ENCODE measurements at places on chromosomes 2 and 18. TPM values are rescaled to one million over a fixed set of nuclear protein-coding genes. Genes with fewer than 3 reads are reported as not detected.

- DNase-seq = peak; percentile 68
Measured at GRCh38 chr2:173151671-173152401, 76.2 kb downstream of the MAP3K20 start.

GRCh38 chr18:7727361-7728076 is 160.4 kb downstream of the PTPRM start:
- DNase-seq = no peak

DNA sequence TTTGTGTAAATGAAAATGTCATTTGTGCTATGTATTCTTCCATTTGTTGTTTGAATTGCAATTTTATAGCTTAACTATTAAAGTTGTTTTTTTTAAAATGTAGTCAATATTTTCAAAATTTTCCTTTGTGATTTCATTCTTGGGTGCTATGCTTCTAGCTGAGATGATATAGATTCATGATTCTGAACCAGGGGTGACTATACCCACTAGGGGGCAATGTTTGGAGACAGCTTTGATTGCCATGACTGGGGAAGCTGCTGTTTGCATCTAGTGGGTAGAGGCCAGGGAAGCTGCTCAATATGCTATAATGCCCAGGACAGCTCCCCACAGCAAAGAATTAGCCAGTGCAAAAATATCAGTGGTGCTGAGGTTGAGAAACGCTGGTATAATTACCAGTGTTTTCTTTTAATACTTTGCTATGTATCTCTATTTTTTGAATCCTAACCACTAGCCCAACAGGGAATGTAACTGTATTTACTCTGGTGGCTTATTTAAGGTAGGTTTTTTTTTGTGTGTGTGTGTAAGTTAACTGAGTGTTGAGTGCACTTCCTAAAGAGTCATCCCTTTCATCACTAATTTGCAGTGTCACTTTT is 99.7 kb downstream of the MEP1B start:
- DNase-seq = peak; percentile 33

- DNase-seq = peak; percentile 94
Measured at GRCh38 chr18:55546851-55547704, 40.9 kb downstream of the TCF4 start.

DNA sequence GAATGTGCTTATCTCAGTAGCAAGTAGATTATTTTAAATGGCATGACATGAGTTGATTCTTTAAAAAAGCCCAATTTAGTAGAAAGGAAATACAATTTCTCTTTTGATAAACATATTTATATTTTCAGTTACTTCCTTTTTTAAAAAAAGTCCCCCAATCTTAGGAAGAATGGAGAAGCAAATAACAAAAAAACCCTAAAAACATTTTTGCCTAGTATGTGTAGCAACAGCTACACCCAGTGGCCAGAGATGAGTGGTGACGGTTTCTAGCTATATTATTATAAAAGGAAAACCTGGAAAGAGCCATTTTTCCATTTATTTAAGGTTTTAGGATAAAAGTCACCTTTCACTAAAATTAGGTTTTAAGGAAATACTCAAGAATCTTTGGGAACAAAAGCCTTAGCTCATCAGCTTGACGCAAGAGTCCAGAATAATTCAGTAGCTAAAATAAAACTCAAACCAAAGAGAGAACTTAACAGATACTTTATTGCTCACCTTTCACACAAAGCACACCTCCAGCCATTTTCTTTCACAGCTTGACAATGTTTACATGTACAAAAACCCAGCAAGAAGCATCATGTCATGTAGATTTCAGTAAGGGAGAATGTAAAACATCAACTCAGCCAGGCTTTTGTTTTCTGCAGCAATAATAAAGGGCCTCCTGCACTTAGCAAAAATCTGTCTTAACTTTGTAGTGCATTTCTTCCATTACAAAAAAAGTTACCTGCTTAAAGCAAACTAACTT is 15.7 kb downstream of the FAM98A start:
- DNase-seq = peak; percentile 12

GRCh38 chr2:35428548-35428947 is 927.0 kb upstream of the CRIM1 start:
- no peak for DNase-seq

DNA sequence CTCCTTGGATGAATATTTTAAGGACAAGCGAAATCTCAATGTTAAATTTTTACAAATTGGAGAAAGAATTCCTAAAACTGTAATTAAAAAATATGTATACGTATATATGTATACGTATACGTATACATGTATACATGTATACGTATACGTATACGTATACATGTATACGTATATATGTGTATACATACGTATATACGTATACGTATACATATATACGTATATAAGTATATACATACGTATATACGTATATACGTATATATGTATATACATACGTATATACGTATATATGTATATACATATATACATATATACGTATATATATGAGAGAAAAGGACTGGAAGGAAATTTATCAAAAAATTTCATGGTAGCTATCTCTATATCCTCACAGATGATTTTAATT is 110.2 kb upstream of the ACKR3 start:
- DNase-seq = no peak

DNA sequence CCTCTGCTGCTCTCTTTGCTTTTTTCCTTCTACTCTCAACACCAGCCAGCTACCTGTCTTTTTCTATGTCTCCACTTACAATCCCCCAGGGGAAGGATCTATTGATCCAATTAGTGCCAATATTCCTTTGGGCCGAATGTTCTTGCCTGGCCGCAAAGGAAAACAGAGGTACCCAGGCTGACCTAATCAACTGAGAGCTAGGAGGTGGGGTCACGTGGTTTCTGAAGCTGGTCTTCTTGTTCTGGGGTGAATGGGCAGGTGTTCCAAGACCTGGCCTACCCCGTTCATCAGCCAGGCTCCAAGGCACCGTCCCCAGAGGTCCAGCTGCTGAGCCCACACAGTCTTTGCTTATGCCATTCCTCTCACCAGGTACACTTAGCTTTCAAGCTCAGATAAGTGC is 65.5 kb upstream of the EPAS1 start:
- no peak for DNase-seq

DNA sequence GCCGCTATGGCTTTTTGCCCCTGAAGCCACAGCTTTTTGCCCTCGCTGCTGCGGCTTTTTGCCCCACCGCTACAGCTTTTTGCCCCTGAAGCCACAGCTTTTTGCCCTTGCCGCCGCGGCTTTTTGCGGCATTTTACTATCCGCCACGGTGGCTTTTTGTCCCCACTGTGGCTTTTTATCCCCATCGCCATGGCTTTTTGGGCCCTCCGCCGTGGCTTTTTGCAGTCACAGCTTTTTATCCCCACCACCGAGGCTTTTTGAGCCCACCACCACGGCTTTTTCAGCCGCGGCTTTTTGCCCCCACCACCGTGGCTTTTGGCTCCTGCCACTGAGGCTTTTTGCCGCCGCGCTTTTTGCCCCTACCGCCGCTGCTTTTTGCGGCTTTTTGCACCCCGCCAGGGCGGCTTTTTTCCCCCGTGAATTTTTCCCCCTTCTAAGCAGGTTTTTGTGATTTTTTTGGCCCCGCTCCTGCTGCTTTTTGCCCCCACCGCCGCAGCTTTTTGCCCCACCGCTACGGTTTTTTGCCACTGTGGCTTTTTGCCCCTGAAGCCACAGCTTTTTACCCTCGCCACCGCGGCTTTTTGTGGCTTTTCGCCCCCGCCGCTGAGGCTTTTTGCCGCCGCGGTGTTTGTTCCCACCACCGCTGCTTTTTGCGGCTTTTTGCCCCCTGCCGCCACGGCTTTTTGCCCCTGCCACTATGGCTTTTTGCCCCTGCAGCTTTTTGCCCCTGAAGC is 2797.2 kb upstream of the TEKT4 start:
- DNase-seq = no peak

GRCh38 chr2:74525717-74526648 is at the start of gene DQX1:
Gene DQX1, minus strand, starts transcription at chr2:74526231. Its CDS starts 502 bp downstream, at chr2:74525729.
- DNase-seq = no peak

DNA sequence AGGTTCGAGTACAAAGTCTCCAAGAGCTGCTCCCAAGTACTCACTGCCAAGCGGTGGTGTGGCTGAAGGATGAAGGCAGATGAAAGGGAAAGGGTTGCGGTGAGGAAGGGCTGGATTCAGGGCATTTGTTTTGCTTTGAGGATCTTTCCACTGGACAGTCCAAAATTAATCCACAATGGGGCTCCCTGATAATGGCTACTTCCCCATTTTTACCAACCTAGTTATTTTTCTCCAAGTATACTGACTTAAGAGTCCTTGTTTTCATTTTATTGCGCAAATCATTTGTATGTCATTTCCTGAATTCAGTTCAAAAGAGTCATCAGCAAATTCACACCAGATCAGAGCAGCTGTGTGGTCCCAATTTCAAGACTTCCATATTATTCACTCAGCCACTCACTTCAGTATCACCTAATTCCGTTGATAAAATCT is 464 bp upstream of the SESTD1 start:
- DNase-seq = peak; percentile 25

DNA sequence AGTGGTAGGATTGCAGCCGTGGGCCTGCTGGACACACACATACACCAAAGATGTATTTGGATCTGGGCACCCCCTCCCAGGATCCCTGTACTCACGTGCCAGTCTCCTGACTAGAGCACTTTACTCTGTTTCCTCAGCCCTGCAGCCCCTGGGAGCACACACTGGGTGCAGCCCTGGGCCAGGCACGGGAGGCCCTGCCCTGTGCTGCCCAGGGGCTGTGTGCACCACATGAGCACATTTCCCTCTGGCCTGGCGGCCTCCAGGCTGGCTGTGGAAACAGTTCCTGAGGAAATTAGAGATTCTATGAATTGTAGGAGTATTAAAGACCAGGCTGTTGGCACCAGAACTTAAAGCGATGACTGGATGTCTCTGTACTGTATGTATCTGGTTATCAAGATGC is 45.4 kb downstream of the BCL2L11 start:
- no peak for DNase-seq

- no peak for DNase-seq
Measured at GRCh38 chr2:381941-382727, 94.2 kb upstream of the ALKAL2 start.

- DNase-seq = no peak
Measured at GRCh38 chr2:31208240-31208639, 9.1 kb downstream of the CAPN14 start.

DNA sequence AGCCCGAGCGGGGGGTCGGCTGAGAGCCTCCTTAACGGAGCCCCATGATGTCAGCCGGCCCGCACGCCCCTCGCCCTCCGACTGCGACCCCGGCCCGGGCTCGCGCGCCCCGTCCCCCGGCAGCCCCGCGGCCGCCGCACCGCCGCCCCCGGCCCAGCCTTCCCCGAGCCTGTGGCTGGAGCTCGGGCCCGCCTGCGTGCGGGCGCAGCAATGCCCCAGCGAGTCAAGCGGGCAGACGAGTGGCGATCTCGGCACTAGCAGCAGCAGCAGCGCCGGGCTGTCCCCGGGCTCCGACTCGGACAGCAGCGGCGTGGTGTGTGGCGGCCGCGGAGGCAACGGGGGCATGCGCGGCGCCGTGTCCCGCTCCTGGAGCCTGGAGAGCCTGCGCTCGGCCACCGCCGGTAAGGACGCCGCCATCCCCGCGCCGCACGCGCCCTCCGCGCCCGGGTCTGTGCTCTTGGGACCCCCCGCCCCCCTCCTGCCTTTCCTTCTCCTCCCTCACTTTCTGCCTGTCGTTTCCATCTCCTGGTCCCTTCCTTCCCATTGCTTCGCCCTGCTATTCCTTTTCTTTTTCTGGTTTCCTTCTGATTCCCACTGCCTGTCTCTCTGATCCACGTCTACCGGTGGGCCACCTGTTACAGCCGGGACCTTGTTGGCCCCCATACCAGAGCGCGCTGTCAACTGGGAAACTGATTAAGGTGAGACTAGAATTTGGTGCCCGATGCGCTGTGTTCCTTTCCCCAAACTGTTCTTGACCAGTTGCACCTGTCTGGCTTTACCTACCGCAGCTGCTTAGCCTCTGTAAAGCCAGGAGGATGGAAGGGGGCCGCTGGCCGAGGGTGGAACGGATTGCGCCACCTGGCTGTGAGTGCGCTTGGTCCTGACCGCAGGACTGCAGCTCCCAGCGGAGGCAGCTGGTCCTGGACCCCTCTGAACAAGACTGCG is 127.4 kb downstream of the ARHGEF4 start:
- DNase-seq = peak; percentile 10

GRCh38 chr2:44456946-44457345 is 95.2 kb downstream of the CAMKMT start:
- no peak for DNase-seq

GRCh38 chr2:238420442-238420841 is 6.3 kb upstream of the ASB1 start:
- no peak for DNase-seq

DNA sequence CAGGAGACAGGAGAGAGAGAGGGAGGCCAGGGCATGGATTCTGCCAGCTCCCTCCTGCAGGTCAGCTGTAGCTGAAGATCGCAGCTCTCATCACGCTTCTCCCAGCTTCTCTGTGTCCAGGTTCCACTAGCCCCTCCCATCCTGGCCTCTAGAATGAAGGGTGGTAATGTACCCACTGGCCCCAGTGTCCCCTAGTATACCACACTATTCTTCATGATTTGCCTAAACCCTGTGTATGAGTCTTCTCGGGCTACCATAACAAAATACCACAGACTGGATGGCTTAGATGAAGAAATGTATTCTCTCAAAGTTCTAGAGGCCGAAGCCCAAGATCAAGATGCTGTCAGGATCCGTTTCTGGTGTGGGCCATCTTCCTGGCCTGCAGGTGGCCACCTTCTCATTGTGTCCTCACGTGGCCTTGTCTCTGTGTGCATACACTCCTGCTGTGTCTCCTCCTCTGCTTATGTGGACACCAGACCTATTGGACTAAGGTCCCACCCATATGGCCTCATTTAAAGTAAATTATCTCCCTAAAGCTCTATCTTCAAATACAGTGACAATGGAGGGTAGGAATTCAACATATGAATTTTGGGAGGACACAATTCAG is 77.3 kb downstream of the TNFRSF11A start:
- DNase-seq = no peak

GRCh38 chr2:151175864-151176263 is 85.8 kb downstream of the RBM43 start:
- no peak for DNase-seq

- peak; percentile 80 for DNase-seq
Measured at GRCh38 chr2:168801961-168802858, at the start of gene NOSTRIN. Gene NOSTRIN, plus strand, starts transcription at chr2:168802637. Its CDS starts 10 bp downstream, at chr2:168802647.

- DNase-seq = peak; percentile 58
Measured at GRCh38 chr2:47354013-47354847, 48.7 kb upstream of the MSH2 start.

GRCh38 chr2:105042189-105042588 is 4.3 kb downstream of the MRPS9 start:
- no peak for DNase-seq

Gene IL36G
- not detected for total RNA-seq

Gene DCC
- total RNA-seq = 2.0 TPM

Gene GAREM2
- 2.2 TPM for total RNA-seq

Gene STARD6
- total RNA-seq = not detected

Gene CAPN14
- 0.14 TPM for total RNA-seq

Gene SUMO1
- 141 TPM for total RNA-seq

Gene CLEC4F
- not detected for total RNA-seq

Gene FLACC1
- 1.7 TPM for total RNA-seq

Gene CTAGE1
- 0.12 TPM for total RNA-seq

Gene GPR39
- total RNA-seq = 4.0 TPM

Measured in astrocyte (in vitro differentiated cells and primary cell).